Activated naive CD4-positive, alpha-beta T cell treated with anti-CD3 and anti-CD28 coated beads, Interleukin-2, amount 50 U/mL, for 72 hours (primary cell): ENCODE measurements at places on chromosomes 7 and 10.

- DNase-seq: peak; percentile 50
These were observed 74.3 kb downstream of the CFAP46 start for GRCh38 chr10:132867801-132868644.

- no peak for DNase-seq
These were observed 184.3 kb upstream of the CDCA7L start for GRCh38 chr7:22129819-22130580.

- DNase-seq: no peak
These were observed 2.6 kb downstream of the PSMG3 start for GRCh38 chr7:1567049-1567771.

DNA sequence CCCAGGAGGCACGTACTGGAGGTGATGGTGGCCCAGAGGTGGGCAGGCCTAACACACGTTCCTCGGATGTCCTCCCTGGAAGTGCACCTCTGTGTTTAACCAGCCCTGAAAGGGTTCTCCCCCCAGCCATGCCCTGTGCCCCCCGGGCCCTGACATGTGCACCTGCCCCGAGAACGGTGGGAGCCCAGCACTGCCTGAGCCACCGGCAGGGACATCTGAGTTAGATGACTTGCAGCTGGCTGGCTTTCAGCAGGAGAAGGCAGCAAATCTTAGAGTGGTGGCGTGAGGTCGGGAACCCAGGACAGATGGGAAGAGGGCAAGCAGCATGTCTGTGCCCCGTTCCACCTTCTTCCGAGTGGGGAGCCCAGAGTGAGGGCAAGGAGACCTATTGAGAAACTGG lies 291.8 kb downstream of the TCERG1L start:
- DNase-seq: no peak

DNA sequence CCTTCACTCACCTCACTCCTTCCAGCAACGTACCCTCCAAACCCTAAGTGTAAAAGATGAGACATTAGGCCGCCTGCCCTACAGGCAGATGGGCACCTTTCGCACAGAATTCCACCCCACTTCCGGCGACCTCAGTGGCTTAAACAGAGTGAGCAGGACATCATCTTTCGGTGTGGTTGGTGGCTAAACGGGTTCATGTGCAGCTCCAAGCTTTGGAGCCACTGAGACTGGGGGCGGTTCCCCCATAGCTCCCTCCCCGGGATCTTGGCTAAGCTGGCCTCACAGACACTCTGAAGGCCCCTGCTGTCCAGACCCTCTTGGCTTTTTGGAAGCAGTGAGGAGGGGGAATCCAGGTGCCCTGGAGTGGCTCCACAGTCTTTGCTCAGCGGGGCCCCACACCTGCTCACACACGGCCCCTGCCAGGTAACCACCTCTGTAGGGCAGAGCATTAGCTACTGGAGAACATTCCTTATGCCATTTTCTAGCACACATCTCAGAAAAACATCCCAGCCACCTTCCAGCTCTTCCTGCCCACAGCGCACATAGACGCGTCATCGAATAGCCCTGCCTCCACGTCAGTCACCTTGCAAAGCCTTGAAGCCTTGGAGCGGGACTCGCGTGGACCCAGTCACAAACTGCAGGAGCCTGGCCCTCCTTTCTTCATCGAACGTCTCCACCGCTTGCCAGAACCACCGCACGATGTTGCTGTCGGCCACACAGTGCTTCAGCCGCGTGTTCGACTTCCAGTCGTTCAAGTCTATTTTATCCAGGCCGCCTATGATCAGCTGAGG lies 108.8 kb downstream of the SMURF1 start:
- peak; percentile 50 for DNase-seq

DNA sequence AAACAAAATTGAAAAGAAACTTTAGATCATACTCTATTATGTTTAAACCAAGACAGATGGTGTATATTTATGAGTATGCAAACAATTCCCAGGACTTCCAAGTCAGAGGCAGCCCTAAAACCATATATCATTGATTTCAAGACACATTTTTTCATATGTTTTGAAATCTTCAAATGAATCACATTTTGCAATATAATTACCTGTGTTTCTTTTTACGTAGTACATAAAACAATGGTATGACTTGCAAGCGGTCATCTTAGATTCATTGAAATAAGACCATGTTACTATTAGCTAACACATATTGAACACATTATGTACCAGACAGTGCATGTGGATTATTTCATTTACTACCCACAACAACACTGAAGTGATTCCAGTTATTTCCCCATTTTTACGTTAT lies 14.9 kb downstream of the SMURF1 start:
- no peak for DNase-seq

DNA sequence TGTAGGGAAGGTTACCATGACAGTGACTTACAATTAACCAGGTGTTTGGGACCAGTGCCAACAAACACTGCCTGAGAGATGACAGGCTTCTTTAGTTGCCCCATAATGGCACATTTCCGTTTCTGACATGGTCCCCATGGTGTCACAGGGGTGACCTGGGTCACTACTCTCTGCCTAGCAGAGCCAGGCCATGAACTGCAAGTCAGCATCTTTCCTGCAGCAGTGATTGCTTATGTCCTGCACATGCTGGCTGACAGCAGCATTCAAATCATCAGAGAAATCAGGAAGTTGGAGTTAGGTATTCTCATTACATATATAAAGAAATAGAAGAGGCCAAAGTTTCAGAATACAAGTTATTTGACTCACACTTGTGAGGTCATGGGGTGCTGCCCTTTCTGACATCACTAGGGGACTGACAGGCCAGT lies 47.1 kb upstream of the ZNRF2 start:
- no peak for DNase-seq
